CD14-positive monocyte (primary cell): ENCODE measurements at places on chromosomes 12 and 14.

GRCh38 chr12:118959985-118960560, 21.3 kb upstream of the SRRM4 start:
- DNase-seq = no peak

DNA sequence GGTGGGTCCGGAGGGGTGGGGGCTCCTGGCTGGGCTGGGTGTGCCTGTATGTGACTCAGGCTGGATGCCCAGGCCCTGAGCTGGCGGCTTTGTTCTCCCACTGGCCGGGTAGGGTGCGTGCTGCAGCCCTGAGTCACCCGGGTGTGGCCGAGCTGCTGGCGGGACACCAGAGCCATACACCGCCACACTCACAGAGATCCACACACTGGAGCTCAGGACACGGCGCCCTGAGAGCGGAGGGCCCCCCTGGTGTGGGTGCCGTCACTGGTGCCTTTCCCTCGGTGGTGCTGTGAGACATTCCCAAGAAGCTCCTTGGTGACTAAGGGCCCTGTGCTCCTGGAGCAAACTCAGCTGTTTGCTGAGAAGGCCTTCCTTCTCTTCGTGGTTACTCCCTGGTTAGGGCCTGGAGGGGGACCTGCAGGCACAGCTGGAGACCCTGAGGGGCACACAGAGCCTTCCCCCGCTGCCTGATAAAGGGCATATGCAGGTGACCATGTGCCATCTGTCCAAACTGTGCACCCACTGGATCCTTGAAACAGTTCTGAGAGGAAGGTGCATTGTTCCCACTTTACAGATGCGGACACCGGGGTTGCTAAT, 44.3 kb downstream of the KRT80 start:
- DNase-seq = peak; percentile 87

DNA sequence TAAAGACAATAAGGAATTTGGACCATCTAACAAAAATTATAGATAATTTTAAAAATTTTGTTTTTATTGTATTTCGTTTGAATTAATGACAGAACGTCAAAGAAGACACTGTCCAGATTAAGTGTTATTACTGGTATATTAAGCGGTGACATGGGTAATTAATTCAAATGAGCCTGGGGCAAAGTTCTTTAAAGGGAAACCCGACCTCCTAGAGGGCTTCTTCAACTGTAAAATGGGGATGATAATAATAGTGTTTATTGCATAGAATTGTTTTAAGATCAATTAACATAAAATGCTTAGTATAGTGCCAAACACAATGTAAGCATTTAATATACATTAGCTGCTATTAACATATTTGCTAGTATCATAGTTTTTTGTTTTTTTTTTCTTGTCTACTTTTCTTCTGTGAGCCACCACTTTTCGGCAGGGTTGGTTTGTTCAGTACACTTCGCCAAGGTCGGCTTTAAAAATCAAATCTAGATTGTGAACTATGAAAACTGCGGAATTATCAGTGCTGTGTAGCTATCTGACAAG, 514 bp upstream of the LARP4 start:
- DNase-seq = no peak

DNA sequence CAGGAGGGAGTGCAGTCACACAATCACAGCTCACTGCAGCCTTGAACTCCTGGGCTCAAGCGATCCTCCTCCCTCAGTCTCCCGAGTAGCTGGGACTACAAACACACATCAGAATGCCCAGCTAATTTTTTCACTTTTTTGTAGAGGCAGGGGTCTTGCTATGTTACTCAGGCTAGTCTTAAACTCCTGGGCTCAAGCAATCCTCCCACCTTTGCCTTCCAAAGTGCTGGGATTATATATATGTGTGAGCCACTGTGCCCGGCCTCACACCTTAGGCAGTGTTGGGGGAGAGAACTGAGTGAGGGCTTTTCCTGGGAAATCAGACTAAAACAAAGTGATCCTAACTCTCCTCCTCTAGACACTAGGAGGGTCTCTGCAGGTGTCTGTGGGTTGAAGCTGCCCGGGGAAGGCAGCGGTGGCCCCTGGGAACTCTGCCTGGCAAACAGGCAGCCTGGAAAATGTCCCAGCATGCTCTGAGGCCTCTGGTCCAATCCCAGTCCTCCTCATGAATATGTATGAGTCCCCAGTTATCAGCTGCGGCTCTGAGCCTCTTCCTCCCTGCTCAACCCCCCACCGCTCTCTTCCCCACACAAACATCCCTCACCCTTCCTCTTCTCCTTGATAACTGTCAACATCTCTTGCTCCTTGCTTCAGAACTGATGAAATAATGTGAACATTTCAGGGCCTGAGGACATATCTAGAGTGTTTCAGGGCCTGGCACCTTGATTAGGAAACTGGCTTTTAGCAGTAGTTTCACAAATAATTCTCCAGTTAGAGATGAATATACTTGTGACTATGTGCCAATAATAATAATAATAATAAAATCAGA, 7.9 kb upstream of the NAA25 start:
- peak; percentile 73 for DNase-seq

- DNase-seq = no peak
Measured at GRCh38 chr14:31966896-31967668, 110.0 kb upstream of the ARHGAP5 start.

DNA sequence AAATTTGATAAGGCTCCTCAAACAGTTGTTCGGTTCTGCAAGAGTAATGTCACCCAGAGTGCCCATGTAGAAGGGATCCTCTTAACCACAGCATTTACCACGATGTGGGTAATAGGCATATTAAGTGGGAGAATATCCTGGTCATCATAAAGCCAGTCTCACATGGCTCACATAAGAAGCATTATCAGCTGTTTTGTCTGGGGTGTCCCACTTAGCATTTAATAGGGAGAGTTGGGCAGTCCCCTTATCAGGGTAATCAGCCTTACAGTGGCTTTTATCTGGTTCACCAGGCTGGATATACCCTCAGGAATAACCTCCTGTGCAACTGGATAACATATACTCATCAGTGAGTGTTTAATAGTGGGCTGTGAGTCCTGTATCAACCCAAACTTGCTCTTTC, 12.9 kb upstream of the TMEM263 start:
- no peak for DNase-seq

DNA sequence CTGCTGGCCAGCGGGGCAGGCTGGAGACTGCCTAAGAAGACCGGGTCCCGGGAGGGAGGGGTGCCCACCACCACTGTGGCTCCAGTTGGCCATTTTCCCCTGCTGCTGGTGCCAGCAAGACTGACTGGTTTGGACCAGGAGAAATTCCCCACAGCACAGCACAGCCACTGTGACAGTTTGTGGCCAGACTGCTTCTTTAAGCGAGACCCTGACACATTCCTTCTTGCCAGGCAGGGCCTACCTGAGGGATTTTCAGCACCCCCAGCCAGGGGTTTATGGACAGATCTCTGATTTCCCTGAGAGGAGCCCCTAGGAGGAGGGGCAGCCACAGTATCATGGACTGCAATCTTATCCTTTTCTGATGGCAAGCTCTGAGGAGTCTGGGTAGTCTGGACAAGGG, 15.5 kb downstream of the GLIPR1L1 start:
- no peak for DNase-seq

GRCh38 chr12:51471111-51471864, 46.7 kb downstream of the SLC4A8 start:
- DNase-seq = no peak

GRCh38 chr12:108019862-108020261, 109.2 kb upstream of the WSCD2 start:
- no peak for DNase-seq

GRCh38 chr14:94612174-94612573, at the start of gene SERPINA3:
TSS of gene SERPINA3 (plus strand) at chr14:94612391. CDS start at chr14:94614442, 2,051 bp downstream.
- no peak for DNase-seq

GRCh38 chr12:92370828-92371227, 225.2 kb upstream of the BTG1 start:
- no peak for DNase-seq

DNA sequence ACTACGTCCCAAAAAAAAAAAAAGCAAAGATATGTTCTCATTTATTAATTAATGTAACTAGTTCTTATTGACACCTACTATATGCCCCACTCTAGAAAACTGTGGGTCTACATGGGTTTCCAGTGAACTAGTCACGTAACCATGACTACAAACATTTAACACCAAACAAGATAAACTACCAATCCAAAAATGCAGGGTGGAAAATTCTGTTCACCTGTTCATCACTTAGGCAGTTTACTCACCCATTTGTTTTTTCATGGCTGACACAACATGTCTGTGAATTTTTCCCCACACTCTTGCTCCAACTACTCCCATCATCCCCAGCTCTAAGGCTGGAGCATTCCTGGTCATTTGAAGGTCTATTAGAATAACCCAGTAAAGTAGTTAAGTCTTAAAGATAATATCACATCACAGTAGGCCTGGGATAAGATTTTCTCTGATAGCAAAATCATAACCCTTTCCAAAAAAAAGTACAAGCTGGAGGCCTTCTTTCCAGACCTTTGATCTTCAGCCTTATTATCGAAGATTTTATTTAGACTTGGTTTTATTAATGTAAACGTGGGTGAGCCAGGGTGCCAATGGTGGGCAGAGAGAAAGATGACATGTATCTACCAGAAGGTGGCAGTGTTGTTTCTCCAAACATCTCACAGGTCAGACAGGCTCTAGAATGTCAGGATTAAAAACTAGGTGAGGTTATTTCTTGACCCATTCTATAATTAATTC, 61.6 kb upstream of the DAAM1 start:
- DNase-seq = peak; percentile 32

GRCh38 chr12:23533699-23534098, 415.8 kb downstream of the SOX5 start:
- DNase-seq = no peak

DNA sequence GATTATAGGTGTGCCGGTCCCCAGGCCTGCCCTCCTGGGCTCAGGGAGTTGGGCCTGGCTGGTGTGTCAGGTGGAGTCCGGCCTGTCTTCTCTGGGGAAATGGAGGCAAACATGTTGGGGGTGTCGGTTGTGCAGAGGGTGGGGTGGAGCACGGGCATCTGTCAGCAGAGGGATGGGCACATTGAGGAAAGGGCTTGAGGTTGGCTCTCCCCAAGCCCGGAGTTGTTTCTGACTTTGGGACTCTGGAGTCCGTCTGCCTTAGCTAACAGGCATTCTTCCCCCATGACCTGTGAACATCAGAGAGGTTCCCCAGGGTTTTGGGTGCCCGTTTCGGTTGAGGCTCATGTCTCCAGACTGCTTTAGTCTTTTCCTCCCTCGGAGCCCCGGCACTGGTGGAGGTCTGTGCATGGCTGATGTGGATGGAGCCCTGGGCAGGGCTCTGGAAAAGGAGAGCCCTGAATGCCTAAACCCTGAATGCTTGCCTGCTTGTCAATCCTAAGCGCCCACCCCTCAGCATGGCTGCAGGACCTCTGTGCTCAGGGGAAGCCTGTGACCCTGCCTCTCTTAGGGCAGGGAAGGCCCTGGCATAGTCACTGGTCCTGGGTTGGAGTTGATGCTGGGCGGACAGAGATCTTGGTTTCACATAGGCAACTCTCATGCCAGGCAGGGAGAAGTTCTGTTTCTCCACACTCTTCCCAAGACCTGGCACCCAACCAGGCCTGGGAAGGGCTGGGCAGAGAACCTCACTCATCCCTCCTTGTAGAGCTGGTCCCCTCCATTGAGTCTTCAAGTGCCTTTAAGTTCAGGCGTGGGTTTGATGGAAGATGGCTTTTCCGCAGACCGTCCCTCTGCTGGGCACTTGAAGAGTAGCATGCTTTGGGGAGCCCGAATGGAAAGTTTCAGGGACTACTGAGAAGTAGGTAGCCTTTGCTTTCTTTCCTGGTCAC, 12.9 kb downstream of the NYNRIN start:
- DNase-seq = peak; percentile 43

GRCh38 chr12:92549516-92549915, 153.3 kb upstream of the PLEKHG7 start:
- DNase-seq = no peak

GRCh38 chr12:388541-389141, 479 bp downstream of the KDM5A start:
- DNase-seq = peak; percentile 23

DNA sequence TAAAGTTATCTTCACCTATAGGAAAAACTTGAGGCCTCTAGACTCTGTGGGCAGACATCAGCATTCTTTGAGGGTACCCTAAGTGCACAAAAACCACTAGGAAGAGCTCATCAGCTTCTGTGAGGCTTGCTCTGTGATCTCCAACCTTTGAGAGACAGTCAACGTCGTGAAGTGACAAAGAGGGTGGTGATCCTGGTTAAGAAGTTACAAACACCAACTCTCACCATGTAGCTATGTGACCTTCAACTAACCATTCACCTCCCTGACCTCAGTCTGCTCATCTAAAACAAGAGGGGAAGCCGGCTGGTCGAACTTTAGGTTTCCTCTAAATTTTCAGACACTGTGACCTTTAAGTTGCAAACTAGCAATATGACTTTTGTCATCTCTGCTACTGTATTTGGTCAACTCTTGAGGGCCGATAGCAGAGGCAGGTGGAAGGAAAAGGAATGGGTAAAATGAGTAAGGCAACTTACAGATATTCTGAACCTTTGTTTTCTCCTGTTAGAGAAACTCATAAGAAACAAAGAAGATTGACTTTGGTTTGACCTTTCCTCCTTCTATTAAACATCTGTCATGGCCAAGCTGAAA, 103.2 kb upstream of the PARP11 start:
- no peak for DNase-seq

GRCh38 chr14:90442388-90442787, 45.6 kb downstream of the CALM1 start:
- DNase-seq = no peak

DNA sequence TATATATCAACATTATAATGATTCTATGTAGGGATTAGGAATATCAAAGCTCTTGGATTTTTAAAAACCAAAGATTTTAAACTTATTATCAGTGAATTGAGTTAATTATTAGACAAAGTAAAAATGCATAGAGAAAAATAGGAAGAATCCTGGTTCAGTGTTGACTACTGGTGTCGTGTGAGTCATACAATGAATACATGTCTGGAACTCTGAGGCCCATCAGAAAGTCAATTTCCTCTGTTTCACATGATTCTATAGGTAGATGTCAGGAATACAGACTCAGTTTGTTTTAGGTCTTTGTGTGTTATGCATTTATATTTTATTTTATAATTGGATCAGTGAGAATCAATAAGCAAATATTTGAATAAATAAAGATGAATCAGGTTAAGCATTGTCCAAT, 84.5 kb upstream of the RTL1 start:
- no peak for DNase-seq

GRCh38 chr12:99154216-99154982, 493.2 kb upstream of the GARIN6 start:
- DNase-seq = no peak

DNA sequence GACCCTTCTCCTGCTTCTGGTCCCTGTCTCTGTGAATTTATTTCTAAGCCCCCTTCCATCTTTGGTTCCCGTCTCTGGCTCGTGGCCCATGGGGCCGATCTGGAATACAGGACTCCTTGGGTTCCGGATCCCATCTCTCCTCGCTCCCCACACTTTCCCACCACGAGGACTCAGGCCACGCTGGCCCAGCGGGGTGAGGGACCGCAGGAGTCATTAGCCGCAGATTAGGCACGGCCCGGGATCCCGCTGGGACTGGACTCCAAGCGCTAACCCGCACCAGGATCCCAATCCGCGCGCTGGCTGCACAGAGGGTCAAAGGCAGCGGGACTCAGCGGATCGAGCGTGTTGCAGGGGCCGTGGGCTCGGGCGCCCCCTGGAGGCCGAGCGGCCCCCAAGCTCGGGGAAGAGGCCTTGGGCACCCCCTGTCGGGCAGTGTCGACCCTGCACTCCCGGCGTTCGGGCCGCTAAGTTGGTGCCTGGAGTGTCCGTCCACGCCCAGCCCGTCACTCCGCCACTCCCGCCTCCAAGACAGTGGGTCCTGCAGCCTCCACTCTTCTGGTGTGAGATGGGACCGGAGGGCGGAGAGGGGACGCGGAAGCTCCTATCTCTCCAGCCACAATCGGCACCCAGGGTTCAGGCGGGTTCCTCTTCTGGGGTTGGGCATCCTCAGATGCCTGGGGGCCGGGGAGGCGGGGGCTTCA, 9.5 kb downstream of the SHMT2 start:
- peak; percentile 87 for DNase-seq

GRCh38 chr14:98957211-98958047, 314.6 kb downstream of the BCL11B start:
- DNase-seq = peak; percentile 98
